ENCODE measurements at places on chromosomes 1 and 21.

DNA sequence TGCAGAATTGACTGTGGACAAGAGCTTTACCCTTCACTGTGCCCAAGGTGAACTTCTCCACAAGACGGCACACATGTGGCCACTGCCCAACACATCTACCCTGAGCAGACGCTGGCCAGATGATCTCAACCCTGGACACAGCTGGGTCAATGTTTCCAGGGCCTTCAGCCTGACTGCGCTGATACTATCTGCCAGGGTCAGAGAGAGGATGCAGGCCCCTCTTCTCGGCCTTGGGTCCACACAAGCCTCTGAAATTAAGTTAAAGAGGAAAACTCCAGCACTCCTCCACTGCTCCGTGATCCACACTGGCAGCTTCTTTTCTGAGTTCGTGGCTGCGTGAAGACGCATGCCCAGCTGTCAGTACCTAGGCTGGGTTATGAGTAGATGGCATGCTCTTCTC, 58.1 kb downstream of the GLIS1 start:
- DNase-seq = no peak

DNA sequence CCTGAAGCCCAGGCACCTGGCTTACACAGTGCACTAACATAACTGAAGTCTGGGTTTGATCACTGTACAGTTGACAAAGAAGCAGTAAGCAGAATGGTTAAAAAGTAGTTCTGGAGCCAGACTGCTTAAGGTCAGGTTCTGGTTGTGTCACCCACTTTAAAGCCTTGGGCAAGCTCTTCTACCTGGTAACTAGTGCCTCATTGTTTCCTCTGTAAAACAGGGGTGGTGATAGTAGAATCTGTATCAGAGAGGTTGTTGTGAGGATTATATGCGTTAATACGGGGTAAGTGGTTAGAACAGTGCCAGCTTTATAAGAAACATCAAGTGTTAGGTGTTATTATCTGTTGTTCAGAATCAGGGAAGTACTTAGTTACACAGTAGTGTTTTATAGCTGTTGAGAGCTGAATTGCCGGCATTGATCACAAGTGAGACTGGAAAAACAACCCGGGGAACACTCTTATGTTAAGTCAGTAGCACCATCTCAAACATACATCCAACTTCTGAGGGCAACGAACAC, 3.7 kb downstream of the BACH1 start:
- no peak for DNase-seq

DNA sequence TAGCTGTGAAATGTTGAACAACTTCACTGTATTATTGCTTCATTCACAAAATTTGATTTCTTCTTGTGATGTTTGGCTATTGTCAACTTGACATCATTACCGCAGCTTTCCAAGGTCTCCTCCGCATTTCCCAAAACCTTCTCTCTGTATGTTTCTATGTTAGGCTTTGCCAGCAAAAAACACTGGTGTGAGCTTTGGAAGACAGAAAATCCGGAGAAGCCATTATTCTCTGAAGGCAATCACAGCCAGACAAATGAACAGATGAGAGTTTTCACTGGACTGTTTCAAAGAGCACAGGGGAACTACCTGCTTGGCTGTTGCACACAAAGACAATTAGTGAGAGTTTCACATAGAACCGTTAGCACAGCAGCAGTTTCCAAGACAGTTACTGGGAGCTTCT, 609.6 kb downstream of the BRINP3 start:
- no peak for DNase-seq

DNA sequence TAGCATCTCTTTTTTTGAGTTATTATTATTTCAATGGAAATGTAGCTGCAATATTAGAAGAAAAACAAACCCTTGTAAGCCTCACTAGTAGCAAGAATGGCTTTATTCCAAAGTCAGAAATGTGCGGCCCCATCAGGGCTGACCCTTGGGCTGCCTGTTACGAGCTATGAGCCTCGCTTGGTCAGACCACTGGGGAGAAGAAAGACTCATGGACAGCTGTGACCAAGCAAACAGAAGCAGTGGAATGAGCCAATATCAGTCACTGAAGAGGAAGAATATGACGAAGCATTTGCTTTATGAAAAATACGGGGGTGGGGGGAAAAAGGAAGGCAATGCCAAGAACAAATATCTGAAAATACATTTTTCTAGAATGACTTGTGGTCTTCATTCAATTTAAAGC, 504.5 kb downstream of the LMO4 start:
- DNase-seq = peak; percentile 80

DNA sequence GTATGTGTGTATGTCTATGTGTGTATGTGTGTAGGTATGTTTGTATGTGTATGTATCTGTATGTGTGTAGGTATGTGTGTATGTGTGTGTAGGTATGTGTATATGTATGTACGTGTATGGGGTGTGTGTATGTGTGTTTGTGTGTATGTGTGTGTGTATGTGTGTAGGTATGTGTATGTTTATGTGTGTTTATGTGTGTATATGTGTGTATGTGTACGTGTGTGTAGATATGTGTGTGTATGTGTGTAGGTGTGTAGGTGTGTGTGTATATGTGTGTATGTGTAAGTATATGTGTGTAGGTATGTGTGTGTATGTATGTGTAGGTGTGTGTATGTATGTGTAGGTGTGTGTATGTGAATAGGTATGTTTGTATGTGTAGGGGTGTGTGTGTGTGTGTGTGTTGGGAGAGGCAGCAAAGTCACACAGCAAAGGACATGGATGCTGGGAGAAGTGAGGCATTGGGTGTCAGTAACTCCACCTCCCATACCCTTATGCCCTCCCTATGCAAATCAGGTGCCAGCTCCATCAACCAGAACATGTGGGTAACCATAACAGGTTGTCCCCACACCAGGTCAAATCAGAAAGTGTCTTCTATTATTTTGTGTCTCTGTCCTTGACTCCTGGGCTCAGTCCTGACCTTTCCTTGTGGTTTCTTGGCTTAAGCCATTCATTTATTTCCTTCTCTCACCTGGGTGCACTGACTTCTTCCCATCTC, 15.0 kb upstream of the KCNAB2 start:
- no peak for DNase-seq

- no peak for DNase-seq
Measured at GRCh38 chr1:242043165-242043564, 44.3 kb upstream of the MAP1LC3C start.

DNA sequence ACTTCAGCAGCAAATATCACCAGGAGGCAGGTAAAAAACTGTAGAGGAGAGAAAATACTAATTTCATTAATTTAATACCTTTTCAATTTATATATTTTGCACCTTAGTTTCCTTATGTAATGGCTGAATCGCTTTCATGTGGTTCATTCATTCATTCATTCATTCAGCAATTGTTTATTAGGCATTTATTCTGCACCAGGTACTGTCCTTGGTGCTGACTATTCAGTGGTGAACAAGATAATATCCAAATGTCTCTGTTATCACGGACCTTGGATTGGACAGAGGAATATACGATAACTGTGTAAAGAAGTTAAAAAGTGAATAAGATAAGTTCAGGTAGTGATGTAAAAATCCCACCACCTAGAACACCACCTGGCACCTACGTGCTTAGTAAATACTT, 28.8 kb downstream of the TSPAN2 start:
- DNase-seq = peak; percentile 10

GRCh38 chr1:30368651-30369240, 354.6 kb downstream of the MATN1 start:
- DNase-seq = no peak

DNA sequence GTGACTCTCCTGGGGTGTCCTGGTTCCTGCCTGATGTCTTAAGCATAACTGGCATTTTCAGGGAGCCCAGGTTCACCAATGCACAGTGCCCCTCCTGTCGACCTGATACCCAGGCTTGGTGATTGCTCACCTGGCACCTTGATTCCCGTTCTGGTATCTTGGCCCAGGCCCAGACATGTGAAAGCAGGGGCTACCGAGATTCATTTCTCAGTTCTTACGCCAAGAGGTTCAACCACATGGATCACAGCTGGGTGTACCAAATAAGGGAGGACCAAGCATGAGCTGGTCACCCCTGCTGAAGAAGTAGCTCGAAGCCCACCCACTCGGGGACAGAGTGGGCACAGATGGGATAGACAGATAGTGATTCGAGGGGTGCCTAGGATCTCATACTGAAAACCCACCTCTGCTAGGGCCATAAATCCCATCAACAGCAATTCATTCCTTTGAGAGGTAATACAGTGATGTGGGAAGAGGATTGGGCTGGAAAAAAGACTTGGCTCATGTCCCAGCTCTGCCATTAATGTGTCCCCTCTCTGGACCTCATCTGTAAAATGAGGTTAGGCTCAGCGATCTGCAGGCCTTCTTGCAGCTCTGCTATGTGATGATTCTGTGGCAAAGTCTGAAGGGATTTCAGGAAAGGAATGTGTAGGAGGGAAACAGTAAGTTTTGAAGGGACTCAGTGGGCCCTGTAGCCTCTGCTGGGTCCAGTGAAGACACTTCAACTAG, 2.7 kb downstream of the EPHX1 start:
- peak; percentile 40 for DNase-seq

- DNase-seq = no peak
Measured at GRCh38 chr1:11841245-11842153, 6.1 kb downstream of the NPPA start.

DNA sequence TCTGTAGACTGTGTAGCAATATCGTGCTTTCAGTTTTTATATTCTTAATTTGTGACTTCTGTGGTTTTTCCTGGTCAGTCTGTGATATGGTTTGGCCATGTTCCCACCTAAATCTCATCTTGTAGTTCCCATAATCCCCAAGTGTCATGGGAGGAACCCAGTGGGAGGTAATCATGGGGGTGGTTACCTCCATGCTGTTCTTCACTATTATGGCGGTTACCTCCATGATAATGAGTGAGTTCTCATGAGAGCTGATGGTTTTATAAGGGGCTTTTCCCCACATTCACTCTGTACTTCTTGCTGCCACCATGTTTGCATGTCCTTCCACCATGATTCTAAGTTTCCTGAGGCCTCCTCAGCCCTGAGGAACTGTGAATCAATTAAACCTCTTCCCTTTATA, 169.8 kb downstream of the LEPR start:
- no peak for DNase-seq

GRCh38 chr1:40628903-40629292, 36.6 kb downstream of the RIMS3 start:
- DNase-seq = no peak

DNA sequence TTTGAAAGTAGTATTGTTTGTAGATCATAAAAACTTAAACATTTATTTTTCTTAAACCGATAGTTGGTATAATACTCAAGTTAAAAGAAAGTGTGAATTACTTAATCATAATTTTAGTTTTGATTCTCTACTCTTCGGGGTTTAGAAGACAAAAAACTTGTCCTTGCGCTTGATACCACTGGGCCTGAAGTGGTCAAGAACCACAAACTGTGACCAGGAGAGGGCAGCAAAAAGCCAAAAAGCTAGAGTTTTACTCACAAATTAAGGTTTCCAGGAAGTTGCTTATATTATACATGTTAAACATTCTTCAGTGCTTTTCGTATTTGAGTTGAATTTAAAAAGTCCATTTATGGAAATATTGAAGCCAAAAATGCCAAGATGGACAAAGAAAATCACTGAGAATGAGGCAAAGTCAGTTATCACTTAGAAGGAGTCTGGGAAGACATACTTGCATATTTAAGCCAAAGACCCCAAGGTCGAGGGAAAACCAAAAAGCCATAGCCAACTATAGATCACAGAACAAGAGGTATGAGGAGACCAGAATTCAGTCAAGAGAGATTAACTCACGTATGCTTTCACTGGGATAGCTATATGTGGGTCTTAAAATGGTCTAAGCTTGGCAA, 34.2 kb downstream of the EFCAB7 start:
- DNase-seq = peak; percentile 60

DNA sequence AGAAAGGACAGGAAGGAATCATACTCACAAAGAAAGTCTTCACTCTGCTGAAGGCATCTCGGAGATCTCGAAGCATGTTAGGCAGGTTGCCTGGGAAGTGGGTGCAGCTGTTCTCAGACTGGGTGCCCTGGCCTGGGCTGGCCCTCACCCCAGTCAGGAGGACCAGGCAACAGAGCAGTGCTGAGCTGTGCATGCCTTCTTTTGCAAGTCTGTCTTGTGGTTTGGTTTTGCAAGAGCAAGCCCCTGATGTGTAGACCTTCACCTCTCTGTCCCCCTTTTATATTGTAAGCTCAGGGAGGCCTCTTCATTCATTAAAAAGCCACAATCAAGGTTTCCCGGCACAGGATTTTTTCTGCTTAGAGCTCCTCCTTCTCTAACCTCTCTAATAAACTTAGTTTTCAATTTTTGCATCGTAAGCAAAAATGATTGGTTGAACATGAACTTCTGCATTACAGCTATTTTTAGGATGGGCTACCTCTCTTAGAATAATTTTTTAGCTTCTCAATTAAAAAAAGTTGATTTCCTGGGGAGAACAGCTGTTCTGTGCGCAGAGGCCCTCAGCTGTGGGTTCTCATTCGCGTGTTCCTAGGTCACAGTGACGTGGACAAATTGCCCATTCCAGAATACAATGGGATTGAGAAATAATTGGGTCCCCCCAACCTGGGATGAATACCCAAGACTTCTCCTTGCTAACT, at the start of gene IL10:
IL10 (minus strand) TSS at position 252 of the 695 bp plus-strand sequence; CDS start at position 193, 59 bp downstream.
- no peak for DNase-seq

DNA sequence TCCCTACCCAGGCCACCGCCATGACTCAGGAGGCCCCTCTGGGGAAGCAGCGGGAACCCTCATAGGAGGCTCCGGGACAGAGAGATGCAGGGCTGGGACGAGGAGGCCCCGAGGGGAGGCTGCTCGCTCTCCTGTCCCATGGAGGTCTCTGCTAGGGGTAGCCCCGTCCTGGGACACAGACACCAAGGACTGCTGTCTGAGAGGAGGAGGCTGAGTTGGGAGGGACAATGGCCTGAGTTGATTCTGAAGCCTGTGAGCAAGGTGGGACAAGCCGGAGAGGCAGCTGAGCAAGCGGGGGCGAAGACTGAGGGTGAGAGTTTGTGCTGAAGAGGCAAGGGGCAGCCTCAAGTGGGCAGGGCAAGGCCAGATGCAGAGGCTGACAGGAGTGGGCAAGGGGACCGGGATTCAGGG, 17.4 kb downstream of the SLC27A3 start:
- DNase-seq = no peak

DNA sequence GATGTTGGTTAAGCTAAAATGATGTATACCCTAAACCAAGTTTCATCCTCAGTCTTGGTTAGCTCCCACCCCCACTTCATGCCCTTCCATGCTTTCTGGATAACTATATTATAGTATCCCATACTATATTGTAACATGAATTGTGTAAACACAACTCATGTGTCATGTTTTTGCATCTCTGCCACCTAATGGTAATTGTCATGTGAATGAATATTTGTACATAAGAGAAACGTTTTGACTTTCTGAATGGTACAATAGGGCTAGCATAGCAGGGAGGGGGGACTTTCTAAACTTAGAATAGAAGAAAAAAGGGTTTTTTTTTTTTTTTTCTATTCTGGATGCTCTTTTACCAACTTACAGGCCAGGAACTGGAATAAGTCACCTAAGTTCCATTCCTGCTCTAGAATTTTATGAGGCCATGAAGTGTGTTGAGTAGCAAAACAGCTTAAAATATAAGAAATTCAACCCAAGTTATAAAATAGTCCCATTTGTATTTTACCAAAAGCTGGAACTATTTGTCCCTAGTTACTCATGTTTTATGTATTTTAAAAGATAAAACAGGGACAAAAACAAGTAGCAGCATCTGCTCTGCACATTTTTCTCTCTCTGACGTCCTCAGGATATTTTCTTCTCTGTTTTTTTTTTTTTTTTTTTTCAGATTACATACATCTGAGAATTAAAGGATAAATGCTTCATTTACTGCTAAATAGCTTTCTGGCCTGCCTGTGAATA, 77.4 kb downstream of the HLX start:
- peak; percentile 49 for DNase-seq
